AML-193 (cell line): ENCODE measurements at places on chromosomes 11 and 22.

GRCh38 chr11:62602141-62603071 lies 741 bp upstream of the MTA2 start:
- DNase-seq: no peak

- DNase-seq: no peak
These were observed 34.4 kb downstream of the IGHMBP2 start for GRCh38 chr11:68938088-68938487.

- DNase-seq: no peak
These were observed 211.0 kb downstream of the NAV2 start for GRCh38 chr11:19923626-19924025.

- no peak for DNase-seq
These were observed 5.1 kb upstream of the ZDHHC8 start for GRCh38 chr22:20126284-20127029.

DNA sequence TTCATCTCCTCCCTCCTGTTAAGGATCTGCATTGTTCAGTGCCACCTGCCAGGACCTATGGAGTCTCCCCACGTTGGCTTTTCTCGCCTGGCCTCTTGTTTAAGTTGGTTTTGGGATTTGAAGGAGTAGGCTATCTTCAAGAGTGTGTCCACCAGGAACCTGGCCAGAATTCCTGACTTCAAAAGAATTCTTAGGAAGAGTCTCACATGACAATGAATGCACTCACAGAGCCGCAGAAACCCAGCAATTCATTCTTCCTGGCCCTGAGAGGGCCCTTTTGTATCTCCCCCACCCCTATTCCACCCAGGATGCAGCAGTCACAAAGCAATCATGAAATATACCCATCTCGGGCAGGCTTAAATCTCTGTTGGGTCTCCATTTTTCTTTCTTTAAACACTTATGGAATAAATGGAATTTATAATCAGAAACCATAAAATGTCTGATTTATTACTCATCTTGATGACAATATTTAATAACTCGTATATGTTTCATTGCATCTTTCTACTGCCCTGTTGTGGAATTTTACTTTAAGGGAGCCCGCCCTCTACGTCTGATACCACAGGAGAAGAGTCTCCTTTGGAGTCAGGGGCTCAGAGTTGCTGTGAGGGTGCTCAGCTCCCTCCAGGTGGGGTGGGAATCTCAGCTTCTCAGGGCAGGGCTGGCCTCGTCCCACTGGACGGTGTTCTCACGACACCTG lies 507.0 kb downstream of the NTM start:
- DNase-seq: no peak

DNA sequence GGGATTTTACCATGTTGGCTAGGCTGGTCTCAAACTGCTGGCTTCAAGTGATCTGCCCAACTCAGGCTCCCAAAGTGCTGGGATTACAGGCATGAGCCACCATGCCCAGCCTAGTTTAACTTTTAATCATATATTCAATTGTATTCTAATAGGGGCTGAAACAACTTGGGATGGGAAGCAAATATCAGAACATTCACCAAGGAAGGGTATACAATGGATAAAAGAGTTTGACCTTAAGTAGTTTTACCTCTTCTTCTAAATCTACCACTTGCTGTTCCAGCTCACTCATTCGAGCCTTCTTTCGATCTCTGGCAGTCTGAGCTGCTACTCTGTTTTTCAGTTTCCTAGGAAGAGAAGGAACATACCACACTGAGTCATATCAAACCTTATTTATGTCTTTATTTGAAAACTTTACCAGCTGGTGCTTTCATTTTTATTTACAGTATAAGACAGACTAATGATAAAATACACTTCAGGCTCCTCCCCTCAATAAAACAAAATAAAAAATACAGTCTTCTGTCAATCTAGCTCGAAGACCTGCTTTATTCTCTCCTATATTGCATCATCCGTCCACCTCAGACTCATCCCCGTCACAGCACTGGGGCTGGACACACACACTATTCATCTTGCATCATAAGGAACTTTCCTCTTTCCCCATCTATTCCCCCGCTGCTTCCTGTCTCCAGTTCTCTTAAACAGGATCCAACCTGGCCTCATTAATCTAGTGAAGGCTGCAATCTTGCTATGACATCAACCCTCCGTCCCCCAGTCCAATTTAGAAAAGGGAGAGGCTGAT lies 1.4 kb downstream of the XBP1 start:
- DNase-seq: peak; percentile 88

DNA sequence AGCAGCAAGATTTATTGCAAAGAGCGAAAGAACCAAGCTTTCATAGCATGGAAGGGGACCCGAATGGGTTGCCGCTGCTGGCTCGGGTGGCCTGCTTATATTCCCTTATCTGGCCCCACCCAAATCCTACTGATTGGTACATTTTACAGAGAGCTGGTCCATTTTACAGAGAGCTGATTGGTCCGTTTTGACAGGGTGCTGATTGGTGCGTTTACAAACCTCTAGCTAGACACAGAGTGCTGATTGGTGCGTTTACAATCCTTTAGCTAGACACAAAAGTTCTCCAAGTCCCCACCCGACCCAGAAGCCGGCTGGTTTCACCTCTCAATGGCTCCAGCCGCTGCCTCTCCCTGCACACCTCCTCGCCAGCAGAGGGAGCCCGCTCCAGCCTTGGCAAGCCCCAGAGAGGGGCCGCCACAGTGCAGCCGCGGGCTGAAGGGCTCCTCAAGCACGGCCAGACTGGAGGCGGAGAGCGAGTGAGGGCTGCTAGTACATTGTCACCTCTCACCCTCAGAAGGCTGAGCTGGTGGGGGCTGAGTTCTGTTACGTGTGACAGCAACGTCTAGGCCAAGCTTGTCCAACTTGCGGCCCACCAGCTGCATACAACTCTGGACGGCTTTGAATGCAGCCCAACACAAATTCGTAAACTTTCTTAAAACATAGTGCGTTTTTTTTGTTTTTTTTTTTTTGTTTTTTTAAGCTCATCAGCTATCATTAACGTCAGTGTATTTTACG lies 8.7 kb downstream of the PTH start:
- peak; percentile 49 for DNase-seq

DNA sequence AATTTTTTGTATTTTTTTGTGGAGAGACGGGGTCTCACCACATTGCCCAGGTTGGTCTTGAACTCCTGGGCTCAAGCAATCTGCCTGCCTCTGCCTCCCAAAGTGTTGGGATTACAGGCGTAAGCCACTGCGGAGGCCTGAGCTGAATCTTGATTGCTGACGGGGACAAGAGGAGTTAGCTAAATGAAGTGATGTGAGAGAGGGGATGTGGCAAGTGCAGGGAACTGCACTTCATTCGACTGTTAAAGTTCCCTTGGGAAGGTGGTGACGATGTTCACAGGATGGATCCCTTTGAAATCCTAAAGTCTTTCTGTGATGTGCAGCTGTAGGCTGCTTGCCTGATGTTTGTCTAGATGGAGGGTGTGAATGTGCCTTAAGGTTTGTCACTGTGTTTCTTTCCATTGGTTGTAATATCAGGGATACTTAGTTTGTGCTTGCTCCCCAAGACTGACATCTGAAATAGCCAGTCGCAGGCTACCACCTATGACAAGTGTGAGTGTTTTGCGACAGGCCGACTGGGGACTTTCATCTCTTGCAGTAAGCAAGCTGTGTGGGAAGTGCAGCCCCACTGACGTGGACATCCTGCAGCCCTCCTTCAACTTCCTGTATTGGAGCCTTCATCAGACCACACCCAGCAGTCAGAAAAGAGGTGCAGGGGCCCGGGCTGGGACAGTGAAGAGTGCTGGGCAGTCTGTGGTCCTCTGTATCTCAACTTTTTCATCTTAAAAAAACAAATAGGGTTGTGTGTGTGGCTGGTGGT lies 19.6 kb upstream of the CCDC134 start:
- DNase-seq: peak; percentile 90

- DNase-seq: no peak
These were observed 724.5 kb upstream of the RAG2 start for GRCh38 chr11:37322333-37323194.

- DNase-seq: no peak
These were observed 1.2 kb downstream of the GUCY1A2 start for GRCh38 chr11:107017104-107017432.

DNA sequence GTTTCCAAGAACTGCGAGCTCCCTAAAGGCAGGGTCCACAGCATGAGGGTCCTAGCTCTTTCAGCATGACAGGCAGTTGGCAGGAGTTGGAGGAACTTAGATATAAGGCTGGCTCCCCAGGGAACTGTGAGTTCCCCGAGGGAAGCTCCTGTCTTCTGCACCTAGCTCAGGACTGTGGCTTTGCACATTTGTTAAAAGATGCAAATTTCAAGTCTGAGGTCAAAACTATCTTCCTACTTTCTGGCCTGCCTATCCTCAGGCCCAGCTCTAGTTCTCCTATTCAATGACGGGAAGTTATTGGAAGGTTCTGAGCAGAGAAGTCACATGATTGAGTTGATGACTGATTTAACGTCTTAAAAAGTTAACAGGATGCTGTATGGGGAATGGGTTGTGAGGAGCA lies 11.7 kb upstream of the UCP3 start:
- no peak for DNase-seq

- DNase-seq: no peak
These were observed 29.7 kb upstream of the ACCSL start for GRCh38 chr11:44018127-44018521.

- DNase-seq: no peak
These were observed 138.9 kb upstream of the TEAD1 start for GRCh38 chr11:12535321-12535720.

GRCh38 chr22:22882033-22882717 lies 5.4 kb upstream of the IGLL5 start:
- DNase-seq: peak; percentile 18

DNA sequence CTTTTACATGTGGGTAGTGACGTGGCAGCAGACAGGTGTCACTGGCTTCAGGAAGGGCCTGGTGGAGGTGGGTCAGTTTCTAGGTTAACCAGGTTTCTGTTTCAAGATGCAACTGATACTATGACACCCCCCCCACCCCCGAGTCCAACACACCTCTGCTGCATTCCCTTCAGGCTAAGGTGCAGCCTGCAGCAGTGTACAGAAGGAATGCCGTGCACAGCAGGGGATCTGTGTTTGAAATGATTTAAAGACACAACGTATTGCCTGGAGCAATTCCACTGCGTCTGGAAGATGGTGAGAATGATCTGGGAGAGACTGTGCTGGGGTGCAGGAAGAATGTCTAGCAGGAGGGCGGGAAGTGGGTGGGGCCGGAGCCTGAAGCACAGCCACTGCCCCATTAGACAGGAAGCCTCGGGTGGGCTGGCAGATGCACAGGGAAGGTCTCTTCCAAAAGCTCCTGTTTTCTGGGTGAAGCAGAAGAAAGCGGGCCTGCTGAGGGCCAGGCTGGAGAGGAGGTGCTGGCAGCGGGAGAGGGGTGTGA lies 11.9 kb upstream of the TESMIN start:
- DNase-seq: no peak

DNA sequence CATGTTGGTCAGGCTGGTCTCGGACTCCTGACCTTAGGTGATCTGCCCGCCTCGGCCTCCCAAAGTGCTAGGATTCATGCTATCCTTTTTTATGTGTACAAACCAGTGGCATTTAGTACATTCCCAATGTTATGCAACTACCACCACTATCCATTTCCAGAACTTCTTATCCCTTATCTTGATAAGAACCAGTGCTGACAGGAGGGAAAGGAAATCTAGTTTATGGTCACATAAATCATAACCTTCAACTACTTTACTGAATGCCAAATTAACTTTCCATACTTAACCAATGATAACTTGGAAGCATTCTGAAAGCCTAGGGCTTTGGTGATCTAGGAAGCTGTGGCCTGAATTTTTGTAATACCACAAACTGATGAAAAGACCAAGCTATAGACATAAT lies 170.4 kb downstream of the SWAP70 start:
- DNase-seq: no peak

DNA sequence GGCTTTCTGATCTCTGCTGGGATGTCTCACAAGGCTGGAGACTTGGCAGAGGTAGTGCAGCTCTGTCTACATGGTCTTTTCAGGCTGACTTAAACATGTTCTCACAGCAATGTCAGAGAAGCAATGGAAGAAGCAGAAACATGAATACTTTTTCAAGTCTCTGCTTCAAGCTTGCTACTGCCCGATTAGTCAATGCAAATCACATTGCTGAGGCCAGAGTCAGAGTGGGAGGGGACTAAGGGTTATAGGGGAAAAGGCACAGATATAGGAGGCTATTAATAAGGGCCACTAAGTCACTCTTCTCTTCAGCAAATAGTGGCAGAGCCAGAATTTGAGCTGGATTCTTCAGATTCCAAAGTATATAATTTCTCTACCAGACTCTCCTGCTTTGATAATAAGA lies 390.5 kb downstream of the TMEM135 start:
- no peak for DNase-seq

GRCh38 chr11:130049328-130049771 lies 20.3 kb upstream of the APLP2 start:
- DNase-seq: peak; percentile 57

GRCh38 chr11:46051102-46051501 lies 70.2 kb downstream of the PHF21A start:
- no peak for DNase-seq

GRCh38 chr11:133065847-133066485 lies 466.3 kb downstream of the OPCML start:
- DNase-seq: no peak

DNA sequence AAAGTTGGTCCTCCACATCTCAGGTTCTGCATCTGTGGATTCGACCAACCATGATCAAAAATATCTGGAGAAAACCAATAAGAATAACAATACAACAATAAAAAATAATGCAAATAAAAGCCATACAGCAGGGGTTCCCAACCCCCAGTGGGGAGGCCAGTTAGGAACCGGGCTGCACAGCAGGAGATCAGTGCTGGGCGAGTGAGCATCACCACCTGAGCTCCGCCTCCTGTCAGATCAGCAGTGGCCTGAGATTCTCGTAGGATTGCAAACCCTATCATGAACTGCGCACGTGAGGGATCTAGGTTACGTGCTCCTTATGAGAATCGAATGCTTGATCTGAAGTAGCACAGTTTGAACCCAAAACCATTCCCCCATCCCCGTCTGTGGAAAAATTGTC lies 25.4 kb upstream of the MYO18B start:
- no peak for DNase-seq

DNA sequence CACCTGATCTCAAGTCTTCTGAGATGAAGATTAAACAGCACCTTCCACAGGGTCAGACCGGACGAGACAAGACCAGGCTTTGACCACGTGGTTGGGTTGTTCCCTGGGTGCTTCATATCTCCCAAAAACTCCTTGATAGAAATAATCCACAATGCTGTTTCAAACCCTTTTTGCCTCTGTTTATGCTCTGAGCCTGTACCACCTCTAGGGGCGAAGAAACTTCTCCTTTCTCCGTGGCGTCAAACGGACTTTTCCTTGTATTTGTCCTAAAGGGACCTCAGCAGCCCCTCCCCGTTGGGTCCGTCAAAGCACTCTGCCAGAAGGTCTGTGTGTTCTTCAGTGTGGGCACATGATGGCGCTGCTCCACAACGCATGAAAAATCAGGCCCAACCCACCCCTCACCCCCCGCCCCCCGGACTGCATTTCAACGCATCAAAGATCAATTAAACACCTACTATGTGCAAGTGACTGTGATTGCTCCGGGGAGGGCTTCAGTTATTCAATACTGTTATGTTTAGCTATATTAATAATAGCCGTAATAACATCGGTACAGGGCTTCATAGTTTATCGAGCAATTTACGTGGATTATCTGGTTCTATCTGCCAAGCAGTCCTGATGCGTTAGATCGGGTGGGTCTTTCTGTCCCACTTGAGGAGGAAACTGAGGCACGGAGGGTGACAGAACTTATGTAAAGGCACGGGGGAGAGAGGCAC lies 17.3 kb upstream of the EIF3D start:
- DNase-seq: peak; percentile 62
